ENCODE measurements at places on chromosomes 3 and 15.

DNA sequence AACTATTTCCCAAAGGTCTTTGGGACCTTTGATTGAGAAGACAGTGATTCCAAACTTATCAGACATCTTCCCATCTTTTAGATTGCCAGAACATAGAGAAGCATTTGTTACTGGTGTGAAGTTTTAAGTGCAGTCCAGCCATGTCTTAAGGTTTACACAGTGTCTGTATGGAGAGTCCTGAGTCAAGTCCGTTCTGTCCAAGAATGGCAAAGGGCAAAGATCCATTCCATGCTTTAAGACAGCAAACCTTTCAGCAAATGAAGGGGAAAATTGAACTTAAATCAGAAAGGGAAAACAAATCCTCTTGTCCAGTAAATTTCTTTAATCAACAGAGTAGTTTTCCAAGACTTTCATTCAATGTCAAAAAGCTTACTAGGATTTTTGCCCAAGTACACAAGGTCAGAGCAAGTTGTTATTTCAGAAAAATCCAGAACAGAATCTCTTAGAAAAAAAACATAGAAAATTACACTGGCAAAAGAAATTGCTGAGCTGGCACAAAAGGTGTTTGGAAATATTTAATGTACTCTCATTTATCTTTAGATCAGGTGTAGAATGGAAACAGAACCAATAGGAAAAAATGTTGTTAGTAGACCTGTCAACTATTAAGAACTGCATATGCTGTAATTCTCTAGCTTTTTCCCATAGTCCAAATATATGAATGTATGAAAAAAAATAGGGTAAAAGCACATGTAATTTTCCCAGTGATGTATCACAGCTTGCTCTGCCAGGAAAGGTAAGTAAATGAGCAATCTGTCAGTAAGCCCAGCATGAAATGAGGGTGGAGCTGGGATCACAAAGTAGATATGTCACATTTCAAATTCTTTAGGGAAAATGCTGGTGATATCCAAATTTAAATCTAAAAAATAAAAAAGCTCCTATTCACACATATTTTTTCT is 1099.9 kb downstream of the TUSC7 start:
- DNase-seq: no peak

DNA sequence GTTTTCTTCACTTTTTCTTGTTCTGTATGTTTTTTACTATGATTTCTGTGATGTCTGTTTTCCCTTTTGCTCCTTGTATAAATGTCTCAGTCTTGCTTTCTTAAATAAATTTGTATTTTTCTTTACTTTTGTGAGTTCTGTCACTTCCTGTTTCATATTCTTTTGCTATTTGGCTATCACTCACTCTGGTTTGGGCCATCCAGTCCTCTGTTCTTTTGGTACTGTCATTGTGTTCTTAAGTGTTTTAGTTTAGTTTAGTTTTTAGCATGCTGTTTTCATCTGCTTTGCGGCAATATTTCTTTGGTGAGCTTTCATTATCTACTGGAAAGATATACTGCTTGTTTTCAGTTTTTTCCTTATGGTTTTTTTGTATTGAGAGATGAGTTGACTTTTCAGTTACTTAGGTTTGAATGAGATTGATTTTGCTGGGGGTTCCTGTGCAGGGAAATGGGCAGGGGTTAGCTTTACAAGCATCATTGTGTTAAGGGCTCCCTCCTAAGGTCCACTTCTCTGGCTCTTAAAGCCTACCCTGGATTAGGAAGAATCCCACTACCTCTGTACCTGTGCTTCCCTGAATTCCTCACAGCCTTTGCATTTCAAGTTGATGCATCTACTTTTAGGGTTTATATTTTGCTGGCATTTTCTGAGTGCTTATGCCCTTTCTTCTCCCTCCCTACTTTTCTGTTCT is 35.1 kb downstream of the PDCD6IP start:
- no peak for DNase-seq

DNA sequence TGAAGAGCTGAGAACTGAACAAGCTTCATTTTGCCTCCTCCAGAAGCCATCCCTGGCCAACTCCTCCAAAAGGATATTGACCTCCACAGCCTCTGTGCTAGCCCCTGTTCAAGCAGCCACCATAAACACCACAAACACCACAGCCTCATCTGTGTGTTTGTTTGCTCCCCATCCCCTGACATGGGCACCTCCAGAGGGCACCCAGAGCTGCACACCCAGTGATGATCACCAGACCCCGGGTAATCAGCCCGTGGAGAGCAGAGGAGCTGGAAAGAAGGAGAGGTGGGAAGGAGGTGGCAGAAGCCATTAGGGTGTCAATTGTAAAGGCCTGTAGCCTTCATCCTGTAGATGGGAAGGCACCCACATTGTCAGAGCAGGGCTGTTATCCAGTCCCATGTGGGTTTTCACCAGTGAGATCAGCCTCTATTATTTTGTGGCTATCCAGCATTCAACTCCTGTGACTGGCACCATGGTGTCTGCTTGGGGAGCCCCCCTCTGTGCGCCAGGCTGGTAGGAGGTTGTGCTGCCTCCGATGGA is 6.8 kb upstream of the WNT7A start:
- DNase-seq: no peak

DNA sequence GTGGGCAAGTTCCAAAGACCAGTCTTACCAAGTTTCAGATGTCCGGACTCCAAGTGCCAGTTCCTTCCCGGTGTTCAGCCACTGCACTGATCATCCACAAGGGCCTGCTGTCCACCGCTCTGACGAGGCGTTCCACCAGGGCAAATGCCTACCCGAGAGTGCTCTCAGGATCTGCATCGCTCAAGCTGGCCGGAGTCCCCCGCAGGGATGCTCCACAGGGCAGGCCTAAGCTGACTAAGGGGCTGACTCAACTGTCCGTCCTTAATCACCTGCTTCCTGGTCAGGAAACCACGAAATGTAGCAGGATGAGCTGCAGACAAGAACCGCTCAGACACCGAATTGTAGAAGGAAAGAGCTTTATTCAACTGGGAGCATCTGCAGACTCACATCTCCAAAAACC is 341.6 kb downstream of the KCNH8 start:
- no peak for DNase-seq

DNA sequence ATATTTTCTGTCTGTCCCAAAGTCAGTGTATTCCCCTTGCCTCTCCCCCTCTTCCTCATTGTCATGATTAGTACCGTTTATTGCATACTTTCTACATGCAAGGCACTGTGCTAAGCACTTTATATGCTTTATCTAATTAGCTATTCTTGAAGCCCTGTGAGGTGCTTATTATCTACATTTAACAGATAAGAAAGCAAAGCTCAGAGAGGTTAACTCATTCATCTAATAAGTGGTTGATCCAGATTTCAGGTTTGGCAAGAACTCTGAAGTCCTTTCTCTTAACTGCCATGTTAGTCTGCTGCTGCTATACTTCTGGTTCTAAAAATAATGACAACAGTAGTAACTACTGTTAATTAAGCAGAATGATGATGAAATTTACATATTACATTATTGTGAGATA is 13.5 kb downstream of the IQGAP1 start:
- peak; percentile 30 for DNase-seq

- no peak for DNase-seq
These were observed 75.3 kb downstream of the SSR3 start for GRCh38 chr3:156479604-156480003.

GRCh38 chr3:11136830-11137626 is 17.3 kb upstream of the HRH1 start:
- no peak for DNase-seq
